HCT116 (cell line): ENCODE measurements at places on chromosomes 11 and 22.
A peak's percentile ranks its signal among the peaks of the same experiment; 100 is the strongest.

GRCh38 chr22:36585841-36586240, 56.9 kb upstream of the EIF3D start:
- DNase-seq, result no peak

- no peak for DNase-seq
Observed at GRCh38 chr11:93536101-93536861, 6.9 kb downstream of the SMCO4 start.

DNA sequence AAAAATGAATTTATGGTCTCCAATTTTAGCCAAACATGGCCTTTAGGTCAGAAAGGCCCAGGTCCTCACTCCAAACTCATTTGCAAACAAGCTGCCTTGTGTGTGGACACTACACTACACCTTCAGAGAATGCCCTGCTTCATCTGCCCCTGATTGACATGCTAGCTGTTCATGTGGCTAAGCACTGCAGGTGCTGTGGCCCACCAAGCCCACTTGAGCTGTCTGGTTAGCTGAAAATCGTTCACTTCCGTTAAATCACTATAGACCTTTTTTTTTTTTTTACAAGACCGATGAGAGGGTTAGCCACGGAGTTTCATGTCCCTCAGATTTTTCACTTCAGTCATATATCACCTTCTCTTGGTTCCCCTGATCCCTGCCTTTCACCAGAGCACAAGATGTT, 39.3 kb downstream of the NF2 start:
- no peak for DNase-seq

GRCh38 chr22:45553351-45554039, 50.8 kb downstream of the FBLN1 start:
- peak; percentile 63 for DNase-seq

DNA sequence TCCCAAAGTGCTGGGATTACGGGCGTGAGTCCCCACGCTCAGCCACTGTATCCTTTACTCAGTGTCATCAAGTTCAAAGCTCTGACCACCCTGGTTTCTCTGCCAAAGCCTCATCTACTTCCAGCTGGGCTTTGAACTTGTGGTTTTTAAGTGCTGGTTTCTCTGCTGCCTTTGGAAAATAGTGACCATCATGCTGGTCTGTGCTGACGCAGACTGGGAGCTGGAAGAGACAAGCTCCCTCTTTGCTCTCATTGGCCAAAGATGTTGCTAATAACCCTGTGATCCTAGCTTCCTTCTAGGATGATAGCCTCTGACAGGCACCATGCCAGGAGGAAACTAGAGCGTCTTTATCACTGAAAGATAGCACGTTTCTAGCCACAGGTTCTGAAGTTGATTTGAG, 62.4 kb downstream of the ALX4 start:
- no peak for DNase-seq

DNA sequence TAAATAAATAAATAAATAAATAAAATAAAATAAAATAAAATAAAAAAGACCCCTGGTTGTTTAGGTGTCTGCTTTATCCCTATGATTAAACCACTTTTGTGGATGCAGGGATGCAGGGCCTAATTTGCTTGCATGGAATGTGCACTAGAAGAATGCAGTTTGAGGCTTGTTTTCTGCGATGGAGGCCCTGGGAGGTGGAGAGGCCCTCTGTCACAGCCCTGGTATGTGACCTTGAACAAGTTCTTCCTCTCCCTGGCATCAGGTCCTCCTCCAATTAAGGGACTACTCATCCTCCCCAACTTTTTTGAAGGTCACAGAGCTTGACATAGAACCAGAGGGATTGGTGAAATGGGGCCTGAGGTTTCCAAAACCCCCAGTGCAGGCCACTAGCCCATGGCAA, 22.7 kb downstream of the KCNJ4 start:
- DNase-seq, result no peak

DNA sequence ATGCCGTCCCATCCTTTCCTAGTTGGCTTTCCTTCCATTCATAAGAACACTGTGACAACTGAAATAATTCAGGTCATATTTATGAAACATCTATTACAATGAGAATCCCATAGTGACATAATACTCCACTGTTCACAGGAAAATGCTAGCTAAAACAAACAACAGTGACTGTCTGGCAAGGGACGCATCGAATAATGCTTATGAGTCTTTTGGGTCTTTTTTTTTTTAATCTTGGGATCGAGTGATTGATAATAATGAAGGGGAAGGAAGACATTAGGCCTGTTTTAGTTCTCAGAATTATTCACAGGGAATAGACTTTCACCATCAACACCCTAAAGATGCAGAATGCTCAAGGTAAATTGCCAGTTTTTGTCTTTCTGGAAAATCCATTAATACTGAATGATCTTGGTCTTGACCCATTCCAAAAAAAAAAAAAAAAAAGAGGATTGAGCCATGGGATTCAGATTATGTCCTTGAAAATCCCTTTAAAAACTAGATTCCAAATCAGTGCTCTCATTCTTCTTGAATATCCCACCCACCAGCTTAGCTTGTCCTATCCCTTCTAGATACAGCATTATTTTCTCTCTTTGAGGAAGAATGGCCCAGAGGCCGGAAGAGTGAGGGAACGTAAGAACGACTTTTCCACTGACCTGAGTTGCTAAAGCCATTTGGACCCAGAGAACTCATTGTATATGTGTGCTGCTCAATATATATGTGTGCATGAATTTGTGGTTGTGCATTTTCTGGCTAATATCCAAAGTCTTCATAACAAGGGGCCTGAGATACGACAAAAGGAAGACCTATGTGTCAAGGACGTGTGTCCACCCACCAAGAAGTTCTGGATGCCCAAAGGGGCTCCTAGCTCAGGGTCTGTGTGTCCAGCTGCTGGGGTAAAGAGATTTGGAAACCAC, 35.2 kb upstream of the CREB3L1 start:
- DNase-seq, result no peak

- DNase-seq, result no peak
Observed at GRCh38 chr22:27462190-27462589, 339.4 kb downstream of the MN1 start.

DNA sequence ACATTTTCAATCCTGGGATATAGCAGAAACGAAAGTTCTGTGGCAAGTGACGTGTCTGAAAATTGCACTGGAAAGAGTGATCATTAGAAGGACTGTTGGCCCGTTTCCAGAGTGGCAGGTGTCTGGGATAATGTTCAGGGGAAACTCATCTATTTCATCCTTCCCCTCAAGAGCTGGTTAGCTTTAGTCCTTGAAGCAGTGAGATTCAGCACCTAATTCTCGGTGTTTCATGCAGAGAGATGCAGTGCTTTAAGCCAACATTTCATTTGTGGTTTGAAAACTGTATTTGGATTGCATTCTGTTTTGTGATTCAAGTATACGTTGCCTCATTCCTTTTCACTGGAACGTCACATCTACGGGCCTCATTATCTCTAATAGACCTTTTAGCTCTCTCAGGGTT, 205.0 kb upstream of the RAG2 start:
- no peak for DNase-seq

DNA sequence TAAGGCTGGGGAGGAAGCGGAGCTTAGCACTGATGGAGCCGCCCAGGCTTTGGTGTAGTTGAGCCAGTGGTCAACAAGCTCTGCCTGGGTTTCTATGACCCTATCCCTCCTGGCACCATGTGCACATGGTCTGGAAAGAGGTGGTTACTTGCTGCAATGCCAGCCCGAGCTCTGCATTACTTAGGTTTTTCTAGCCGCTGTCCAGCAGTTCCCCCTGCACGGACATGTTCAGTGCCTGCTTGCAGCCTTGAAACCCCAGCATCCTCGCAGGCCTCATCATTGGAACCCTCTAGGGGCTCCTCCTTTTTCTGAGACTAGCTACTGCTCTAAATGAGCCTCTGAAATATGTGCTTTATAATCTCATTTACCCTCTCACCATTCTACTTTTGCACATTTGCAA, 16.6 kb downstream of the CNTF start:
- no peak for DNase-seq

DNA sequence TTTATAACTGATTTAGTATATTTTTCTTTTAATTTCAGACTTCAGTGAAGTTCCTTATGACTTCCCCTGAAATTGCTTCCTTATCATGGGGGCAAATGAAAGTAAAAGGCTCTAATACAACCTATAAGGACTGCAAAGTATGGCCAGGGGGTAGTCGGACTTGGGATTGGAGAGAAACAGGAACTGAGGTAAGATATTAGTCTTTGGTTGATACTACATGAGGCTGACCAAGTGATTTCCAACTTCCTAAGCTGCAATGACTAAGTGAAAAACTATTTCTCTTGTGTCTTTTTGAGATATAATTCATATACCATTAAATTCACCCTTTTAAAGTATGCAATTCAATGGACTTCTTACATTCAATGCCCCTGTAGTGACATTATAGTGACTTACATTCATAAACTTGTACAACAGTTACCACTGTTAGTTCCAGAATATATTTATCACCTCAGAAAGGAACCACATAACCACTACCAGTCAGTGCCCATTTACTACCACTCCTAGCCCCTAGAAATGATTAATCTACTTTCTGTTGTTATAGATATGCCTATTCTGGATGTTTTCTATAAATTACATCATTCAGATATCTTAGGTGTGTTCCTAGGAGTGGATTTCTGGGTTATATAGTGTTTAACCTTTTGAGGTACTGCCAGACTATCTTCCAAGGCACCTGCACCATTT, 21.6 kb downstream of the AAMDC start:
- DNase-seq, result no peak

GRCh38 chr11:78253797-78254196, 65.1 kb downstream of the USP35 start:
- no peak for DNase-seq

GRCh38 chr11:11427542-11427941, 74.5 kb upstream of the CSNK2A3 start:
- DNase-seq, result no peak

GRCh38 chr11:60939855-60940254, 12.1 kb downstream of the SLC15A3 start:
- DNase-seq, result no peak

DNA sequence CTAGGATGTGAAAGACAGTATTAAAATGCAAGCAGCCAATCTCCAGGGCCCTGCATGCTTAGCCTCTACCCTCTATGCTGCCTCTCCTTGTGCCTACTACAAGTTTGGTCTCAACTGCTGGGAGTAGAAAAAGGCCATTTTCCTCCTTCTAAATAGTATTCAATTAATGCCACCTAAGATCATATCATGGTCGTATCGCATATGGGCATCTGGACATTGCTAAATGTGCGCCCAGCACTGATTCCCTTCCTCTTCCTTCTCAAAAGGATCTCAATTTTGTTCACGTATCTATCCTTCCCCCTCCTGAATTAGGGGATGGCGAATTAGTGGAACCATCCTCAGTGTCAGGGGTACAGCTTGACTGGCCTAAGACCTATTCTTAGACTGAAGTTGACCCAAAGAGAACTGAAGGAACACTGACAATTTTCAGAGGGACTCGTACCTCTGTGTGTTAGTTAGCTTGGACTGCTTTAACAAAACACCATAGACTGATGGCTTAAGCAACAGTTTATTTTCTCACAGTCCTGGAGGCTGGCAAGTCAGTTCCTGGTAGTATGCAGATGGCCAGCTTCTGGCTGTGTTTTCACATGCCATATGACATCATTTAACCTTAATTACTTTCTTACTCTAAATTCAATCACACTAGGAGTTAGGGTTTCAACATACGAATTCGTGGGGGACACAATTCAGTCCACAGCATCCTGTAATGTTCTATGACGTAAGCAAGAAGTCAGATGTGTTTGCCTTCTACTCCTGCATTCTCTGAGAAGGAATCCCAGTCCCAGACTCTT, 8.5 kb upstream of the NUP50 start:
- no peak for DNase-seq

DNA sequence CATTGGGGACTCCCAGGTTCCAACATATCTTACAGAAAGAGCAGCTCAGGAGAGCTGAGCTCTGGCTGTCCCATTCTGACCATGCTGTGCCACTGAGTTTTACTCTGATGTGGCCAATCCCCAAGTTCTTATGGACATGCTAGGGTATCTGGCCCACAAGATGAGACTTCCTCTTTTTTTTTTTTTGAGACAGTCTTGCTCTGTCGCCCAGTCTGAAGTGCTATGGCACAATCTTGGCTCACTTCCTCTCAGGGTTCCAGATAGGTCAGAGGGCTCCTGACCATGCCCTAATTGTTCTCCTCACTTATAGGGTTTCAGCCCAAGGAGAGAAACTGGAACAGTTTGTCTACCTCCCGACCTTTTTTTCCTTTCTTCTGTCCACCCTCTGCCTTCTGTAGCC, 152.3 kb upstream of the CCDC90B start:
- no peak for DNase-seq

GRCh38 chr11:92224407-92225124, at the start of gene FAT3:
TSS of gene FAT3 (plus strand) at chr11:92224818. CDS start at chr11:92352113, 127,295 bp downstream.
- no peak for DNase-seq

- DNase-seq, result no peak
Observed at GRCh38 chr22:45211848-45212247, 28.8 kb downstream of the KIAA0930 start.

DNA sequence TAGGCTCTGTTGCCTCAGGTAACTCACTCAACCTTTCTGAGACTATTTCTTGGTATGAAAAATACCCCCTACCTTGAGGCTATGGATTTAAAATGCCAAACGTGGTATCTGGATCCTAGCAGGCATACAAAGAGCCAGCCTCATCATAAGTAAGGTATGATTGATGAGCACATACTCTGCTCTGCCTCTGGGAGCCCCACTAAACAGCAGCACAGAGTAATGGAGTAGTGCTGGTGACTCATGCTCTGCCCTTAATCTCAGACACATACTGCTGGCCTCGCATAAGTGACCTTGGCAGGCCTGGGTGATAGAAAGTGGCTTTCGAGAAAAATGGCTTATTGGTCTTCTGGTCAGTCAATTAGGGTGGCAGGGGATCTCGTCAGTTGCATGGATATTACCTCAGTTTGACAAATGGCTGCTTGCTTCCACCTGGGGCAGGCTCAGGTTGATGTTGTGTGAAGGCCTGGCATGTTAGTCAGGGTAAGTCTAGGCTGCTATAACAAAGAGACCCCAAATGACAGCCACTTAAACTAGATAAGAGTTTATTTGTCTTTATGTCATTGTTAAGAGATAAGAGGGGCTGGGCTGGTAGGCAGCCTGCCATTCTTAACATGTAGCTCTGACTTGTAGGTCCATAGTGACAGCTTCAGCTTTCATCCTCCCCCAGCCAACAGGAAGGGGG, 15.2 kb upstream of the SLC6A5 start:
- DNase-seq, result no peak

GRCh38 chr11:111541254-111542061, 938 bp downstream of the LAYN start:
- no peak for DNase-seq

- no peak for DNase-seq
Observed at GRCh38 chr11:75195167-75195962, 44.5 kb downstream of the SLCO2B1 start.

DNA sequence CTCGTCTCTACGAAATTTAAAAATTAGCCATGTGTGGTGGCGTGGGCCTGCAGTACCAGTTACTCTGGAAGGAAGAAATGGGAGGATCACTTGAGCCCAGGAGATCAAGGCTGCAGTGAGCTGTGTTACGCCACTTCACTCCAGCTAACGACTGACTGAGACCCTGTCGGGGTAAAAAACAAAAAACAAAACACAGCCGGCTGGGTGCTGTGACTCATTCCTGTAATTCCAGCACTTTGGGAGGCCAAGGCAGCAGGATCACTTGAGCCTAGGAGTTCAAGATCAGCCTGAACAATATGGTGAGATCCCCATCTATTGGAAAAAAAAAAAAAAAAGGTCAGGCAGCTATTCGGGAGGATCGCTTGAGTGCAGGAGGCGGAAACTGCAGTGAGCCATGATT, 2.4 kb downstream of the PAFAH1B2 start:
- no peak for DNase-seq
